Body of pancreas (tissue), 4 donors: ENCODE measurements at places on chromosomes 12 and 14.
A peak's percentile ranks its signal among the peaks of the same experiment; 100 is the strongest.

- H3K27ac ChIP-seq, result no peak overlapping the region
- no peaks in the 10 kb centered on the region for H3K27me3 ChIP-seq
- no peak for DNase-seq
- no peaks in the 10 kb centered on the region for H3K4me1 ChIP-seq
Measured at GRCh38 chr14:99039331-99040041, 232.5 kb downstream of the BCL11B start.

- no peaks in the 10 kb centered on the region for H3K27me3 ChIP-seq
- H3K36me3 ChIP-seq, result no peaks in the 10 kb centered on the region
- H3K4me3 ChIP-seq, result no peak overlapping the region
- no peak overlapping the region for H3K27ac ChIP-seq
Measured at GRCh38 chr12:107948391-107948945, 174.0 kb downstream of the ASCL4 start.

GRCh38 chr12:124819525-124819924, 44.1 kb downstream of the SCARB1 start:
- H3K36me3 ChIP-seq, result no peaks in the 10 kb centered on the region
- no peak for DNase-seq
- H3K27ac ChIP-seq, result no peak overlapping the region
- H3K27me3 ChIP-seq, result no peaks in the 10 kb centered on the region

GRCh38 chr14:52061390-52061789, 7.5 kb downstream of the NID2 start:
- H3K27me3 ChIP-seq, result no peaks in the 10 kb centered on the region
- no peak overlapping the region for H3K4me3 ChIP-seq
- no peak for DNase-seq
- peaks cover 25% of the 10 kb centered on the region for H3K4me1 ChIP-seq
- no peak overlapping the region for H3K27ac ChIP-seq

DNA sequence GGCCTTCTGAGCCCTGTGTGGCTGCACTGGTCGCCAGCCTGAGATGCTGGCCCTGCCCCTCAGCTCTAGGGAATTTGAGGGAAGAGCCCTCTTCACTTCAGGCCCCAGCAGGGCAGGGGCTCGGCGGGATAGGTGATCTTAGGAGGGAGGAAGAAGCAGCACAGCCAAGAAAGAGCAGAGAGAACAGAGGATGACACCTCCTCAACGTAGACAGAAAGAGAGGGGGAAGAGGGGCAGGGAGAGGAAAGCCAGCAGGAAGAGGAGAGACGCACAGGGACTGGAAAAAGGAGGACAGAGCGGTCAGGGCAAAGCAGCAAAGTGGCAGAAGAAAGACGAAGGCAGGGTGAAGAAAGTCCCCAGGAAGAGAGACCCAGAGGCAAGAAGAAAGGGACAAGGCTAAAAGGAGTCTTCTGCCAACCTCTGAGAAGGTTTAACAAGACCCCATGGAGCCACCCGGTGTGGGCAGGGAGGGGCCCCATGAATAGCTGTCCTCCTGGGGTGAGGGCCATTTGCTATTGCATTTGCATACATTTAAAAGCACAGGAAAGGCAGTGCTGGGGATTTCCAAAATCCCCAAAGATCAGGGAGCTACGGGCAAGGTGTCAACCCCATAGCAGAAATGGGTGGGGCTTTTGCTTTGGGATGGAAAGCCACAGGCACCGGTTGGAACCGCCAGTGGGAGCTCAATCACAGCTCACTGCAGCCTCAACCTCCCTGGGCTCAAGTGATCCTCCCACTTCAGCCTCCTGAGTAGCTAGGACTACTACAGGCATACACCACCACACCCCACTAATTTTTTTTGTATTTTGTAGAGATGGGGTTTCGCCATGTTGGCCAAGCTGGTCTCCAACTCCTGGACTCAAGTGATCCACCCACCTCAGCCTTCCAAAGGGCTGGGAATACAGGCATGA, 22.7 kb downstream of the CMKLR1 start:
- no peak overlapping the region for H3K27ac ChIP-seq
- H3K4me1 ChIP-seq, result peaks cover 17% of the 10 kb centered on the region
- H3K36me3 ChIP-seq, result no peaks in the 10 kb centered on the region
- DNase-seq, result no peak
- no peak overlapping the region for H3K4me3 ChIP-seq

GRCh38 chr12:81077686-81078441, at the start of gene ACSS3:
Gene ACSS3, plus strand, starts transcription at chr12:81078079. Its CDS starts 42 bp downstream, at chr12:81078121.
- H3K27ac ChIP-seq, result peak within 1 kb of the TSS; percentile 40
- H3K27me3 ChIP-seq, result no peaks in the 10 kb centered on the region
- peaks cover 7% of the 10 kb centered on the region for H3K4me1 ChIP-seq

DNA sequence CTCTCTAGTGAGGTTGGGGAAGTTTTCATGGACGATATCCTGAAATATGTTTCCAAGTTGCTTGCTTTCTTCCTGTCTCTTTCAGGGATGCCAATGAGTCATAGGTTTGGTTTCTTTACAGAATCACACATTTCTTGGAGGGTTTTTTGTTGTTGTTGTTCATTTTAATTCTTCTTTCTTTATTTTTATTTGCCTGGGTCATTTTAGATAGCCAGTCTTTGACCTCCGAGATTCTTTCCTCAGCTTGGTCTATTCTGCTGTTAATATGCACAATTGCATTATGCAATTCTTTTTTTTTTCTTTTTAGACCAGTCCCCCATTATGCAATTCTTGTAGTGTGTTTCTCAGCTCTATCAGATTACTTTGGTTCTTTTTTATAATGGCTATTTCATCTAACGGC, 338.9 kb downstream of the AEBP2 start:
- H3K27ac ChIP-seq, result no peak overlapping the region
- H3K4me3 ChIP-seq, result no peak overlapping the region
- no peaks in the 10 kb centered on the region for H3K4me1 ChIP-seq
- DNase-seq, result no peak
- H3K27me3 ChIP-seq, result no peaks in the 10 kb centered on the region
- no peaks in the 10 kb centered on the region for H3K36me3 ChIP-seq

- DNase-seq, result no peak
- H3K4me1 ChIP-seq, result no peaks in the 10 kb centered on the region
- H3K27me3 ChIP-seq, result no peaks in the 10 kb centered on the region
Measured at GRCh38 chr12:2256453-2256852, 203.7 kb downstream of the CACNA1C start.
